GM12878 (cell line): ENCODE measurements at places on chromosomes 2 and 18.

- peaks cover 19% of the 10 kb centered on the region for H3K27me3 ChIP-seq
Measured at GRCh38 chr2:176160986-176161824, 4.1 kb downstream of the HOXD3 start.

DNA sequence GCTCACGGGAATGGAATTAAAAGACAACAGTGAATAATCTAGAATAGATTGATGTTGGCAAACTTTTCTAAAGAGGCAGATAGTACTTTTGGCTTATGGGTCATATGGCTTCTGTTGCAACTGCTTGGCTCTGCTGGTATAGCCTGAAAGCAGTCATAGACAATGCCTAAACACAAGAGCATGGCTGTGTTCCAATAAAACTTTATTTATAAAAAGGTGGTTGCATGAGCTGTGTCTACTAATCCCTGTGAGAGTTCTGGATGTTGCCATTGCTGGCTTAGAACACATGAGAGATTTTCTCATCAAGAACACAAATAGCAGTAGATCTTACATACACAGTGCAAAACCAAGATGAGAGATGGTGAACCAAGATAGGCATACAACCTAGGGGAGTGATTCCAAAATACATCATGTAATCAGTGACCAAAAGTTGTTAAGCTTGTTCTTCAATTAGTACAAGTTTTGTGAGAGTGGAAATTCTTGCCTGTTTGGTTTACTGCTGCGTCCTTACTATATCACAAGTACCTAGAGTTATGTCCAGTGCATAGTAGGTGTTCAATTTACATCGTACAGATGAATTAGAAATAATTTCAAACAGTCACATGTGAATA is 380.0 kb downstream of the METTL4 start:
- no peak for DNase-seq
- H3K27ac ChIP-seq: no peak overlapping the region
- H3K4me1 ChIP-seq: no peaks in the 10 kb centered on the region
- no peak overlapping the region for H3K4me3 ChIP-seq
- H3K27me3 ChIP-seq: no peaks in the 10 kb centered on the region
- H3K36me3 ChIP-seq: no peaks in the 10 kb centered on the region

- no peak overlapping the region for H3K4me3 ChIP-seq
- no peaks in the 10 kb centered on the region; the same call in 1 of the 2 replicates for H3K4me1 ChIP-seq
- DNase-seq: no peak
- no peaks in the 10 kb centered on the region for H3K27me3 ChIP-seq
- no peak overlapping the region for H3K27ac ChIP-seq
Measured at GRCh38 chr2:26394694-26395093, 7.0 kb upstream of the DRC1 start.

GRCh38 chr2:69166465-69166811 is 153.5 kb downstream of the ANTXR1 start:
- DNase-seq: no peak
- peaks cover 17% of the 10 kb centered on the region for H3K4me1 ChIP-seq
- H3K36me3 ChIP-seq: no peaks in the 10 kb centered on the region
- H3K27me3 ChIP-seq: peaks cover 11% of the 10 kb centered on the region
- H3K27ac ChIP-seq: no peak overlapping the region
- H3K4me3 ChIP-seq: no peak overlapping the region

DNA sequence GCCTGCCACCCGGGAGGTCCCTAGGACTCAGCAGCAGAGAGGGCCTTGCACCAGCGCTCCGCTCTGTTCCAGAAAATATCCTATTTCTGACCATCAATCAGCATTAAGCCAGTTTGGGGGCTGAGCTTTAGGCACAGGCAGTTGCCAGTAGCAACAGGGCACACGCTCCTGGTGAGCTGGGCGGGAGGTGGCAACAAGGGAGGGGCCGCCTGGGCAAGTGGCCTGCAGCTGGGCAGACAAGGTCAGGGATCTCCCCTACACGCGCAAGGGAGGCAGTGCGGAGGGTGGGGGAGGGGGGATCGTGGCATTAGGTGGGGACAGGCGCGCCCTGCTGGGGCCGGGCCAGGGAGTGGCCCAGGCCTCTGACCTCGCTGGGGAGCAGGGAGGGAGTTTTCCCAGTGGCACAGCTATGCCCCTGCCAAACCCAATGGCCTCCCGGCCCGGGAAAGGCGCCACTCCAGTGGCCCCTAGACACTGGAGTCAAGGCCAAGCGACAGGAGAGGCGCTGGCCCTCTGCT is 302.8 kb downstream of the NCKAP5 start:
- H3K27ac ChIP-seq: no peak overlapping the region
- no peaks in the 10 kb centered on the region for H3K27me3 ChIP-seq
- no peak overlapping the region for H3K4me3 ChIP-seq
- no peaks in the 10 kb centered on the region for H3K36me3 ChIP-seq

DNA sequence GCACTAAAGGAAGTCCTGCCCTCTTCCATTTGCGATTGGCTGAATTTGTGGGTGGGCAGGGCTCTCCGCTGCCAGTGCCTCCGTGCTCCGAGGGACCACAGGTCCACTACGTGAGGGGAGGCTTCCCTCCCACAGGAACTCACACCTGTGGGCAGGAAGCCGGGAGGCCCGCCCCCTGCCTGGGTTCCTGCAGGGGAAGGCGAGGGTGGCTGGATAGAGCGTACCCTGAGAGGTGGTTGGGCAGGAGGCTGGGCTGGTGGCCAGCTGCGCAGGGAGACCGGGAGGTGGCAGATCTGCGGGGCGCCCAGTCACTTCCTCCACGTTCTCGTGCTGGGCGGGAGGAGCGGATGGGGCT is 47.0 kb upstream of the PTH2R start:
- no peaks in the 10 kb centered on the region; the same call in none of the 2 replicates for H3K36me3 ChIP-seq
- no peaks in the 10 kb centered on the region for H3K27me3 ChIP-seq
- no peak for DNase-seq

DNA sequence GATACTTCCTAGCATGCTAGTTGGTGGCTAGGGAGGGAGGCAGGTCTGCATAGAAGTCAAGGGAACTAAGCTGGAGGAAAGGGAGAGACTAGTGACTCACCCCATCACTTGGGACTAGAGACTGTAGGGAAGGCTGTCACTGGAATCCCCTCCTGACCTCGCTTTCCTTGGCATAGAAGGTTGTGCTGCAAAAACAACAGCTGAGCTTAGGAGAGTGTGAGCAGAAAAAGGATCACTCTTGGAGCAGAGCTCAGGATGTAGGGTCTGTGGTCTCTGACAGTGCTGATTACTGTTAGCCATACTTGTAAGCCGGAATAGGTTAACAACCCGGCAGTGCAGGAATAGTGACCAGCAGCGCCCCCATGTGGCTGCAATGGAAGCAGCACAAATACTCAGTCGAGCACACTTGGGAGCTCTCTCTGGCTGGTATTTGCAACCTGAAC is 66.9 kb upstream of the SMAD2 start:
- H3K36me3 ChIP-seq: no peaks in the 10 kb centered on the region
- H3K4me3 ChIP-seq: no peak overlapping the region
- H3K27ac ChIP-seq: no peak overlapping the region
- H3K27me3 ChIP-seq: no peaks in the 10 kb centered on the region
- H3K4me1 ChIP-seq: no peaks in the 10 kb centered on the region
- DNase-seq: no peak

GRCh38 chr2:74515981-74516633 is 1.9 kb downstream of the TLX2 start:
- H3K4me3 ChIP-seq: peak overlapping the region; percentile 31; the same call in 1 of the 2 replicates
- no peak overlapping the region for H3K27ac ChIP-seq
- H3K4me1 ChIP-seq: peaks cover 13% of the 10 kb centered on the region; the same call in 1 of the 2 replicates
- DNase-seq: no peak

GRCh38 chr18:54767098-54767497 is 61.2 kb upstream of the RAB27B start:
- no peak overlapping the region for H3K4me3 ChIP-seq
- no peaks in the 10 kb centered on the region for H3K4me1 ChIP-seq
- no peak for DNase-seq
- H3K27me3 ChIP-seq: no peaks in the 10 kb centered on the region; the same call in none of the 2 replicates

DNA sequence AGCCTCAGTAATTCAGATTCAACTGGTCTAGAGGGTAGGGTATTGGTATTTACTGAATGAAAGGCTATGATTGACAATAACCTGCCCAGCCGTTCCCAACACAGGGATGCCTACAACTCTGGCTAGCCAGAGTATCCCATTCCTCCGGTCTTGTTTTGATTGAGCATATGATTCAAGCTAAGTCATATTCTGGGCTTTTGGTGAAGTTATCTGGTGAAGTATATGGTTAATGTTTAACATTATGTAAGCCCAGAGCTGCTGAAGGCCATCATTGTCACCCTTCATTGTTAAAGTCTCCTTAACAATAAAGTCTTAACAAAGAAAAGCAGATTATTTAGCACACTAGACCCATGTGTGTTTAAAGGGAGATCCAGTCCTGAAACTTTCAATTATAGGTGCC is 152.6 kb downstream of the EXOC6B start:
- DNase-seq: no peak
- no peaks in the 10 kb centered on the region for H3K36me3 ChIP-seq
- no peak overlapping the region for H3K27ac ChIP-seq
- no peaks in the 10 kb centered on the region for H3K4me1 ChIP-seq
- no peak overlapping the region for H3K4me3 ChIP-seq

DNA sequence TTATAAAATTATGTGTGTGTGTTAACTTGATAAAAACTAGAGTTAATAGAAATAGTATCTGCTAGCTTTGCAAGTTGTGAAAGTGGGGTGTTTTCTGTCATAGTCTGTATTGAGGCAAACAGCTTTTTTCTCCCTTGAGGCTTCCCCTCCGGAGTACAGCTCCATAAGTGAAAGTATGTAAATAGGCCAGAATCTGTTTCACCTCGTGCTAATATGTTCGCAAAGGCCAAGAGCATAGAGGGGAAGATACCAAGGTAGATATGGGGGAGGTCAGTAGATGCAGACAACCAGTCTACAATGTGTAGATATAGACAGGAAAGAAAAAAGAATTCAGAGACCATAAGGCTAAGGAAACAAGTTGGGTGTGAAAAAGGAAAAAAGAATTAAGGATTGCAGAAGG is 72.9 kb downstream of the PTRHD1 start:
- H3K4me1 ChIP-seq: peaks cover 16% of the 10 kb centered on the region; the same call in 1 of the 2 replicates
- H3K27ac ChIP-seq: peak overlapping the region; percentile 36; the same call in 1 of the 2 replicates
- no peak overlapping the region for H3K4me3 ChIP-seq

DNA sequence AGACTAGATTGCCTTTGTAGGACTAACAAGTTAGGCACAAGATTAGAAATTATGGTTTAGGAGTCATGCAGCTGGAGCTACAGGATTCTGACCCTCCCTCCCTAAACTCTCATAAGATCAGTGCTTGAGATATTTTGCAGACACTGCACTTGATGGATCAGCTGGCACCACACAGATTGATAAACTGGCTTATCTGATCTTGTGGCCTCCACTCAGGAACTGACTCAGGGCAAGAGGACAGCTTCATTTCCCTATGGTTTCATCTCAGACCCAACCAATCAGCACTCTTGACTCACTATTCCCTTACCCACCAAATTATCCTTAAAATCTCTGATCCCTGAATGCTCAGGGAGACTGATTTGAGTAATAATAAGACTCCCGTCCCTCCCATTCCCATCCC is 152.3 kb downstream of the DIS3L2 start:
- H3K36me3 ChIP-seq: no peaks in the 10 kb centered on the region; the same call in 1 of the 2 replicates
- H3K4me1 ChIP-seq: no peaks in the 10 kb centered on the region
- DNase-seq: no peak
- H3K27me3 ChIP-seq: no peaks in the 10 kb centered on the region
- H3K4me3 ChIP-seq: no peak overlapping the region

- no peak overlapping the region for H3K4me3 ChIP-seq
- no peaks in the 10 kb centered on the region; the same call in 1 of the 2 replicates for H3K27me3 ChIP-seq
- H3K4me1 ChIP-seq: no peaks in the 10 kb centered on the region
- H3K36me3 ChIP-seq: no peaks in the 10 kb centered on the region
- no peak overlapping the region for H3K27ac ChIP-seq
- DNase-seq: no peak
Measured at GRCh38 chr2:239688840-239689239, 288.0 kb upstream of the HDAC4 start.

DNA sequence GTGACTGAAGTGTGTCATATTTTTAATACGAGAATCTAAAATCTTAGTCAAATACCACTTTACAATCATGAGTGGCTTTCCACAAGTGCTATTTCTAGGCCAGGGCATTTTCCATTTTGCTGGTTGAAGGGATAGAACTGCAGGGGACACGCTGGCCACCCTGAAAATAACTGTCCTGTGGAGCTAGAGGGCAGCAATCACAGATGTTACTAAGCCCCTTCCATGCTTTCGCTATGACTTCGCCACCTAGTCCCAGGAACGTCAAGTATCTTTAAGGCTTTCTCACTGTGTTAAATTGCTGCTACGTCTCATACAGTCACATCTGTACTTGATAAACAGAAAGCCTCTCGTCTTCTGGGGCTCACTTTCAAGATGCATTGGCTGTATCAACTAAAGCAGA is 171.8 kb downstream of the CDH2 start:
- H3K4me3 ChIP-seq: no peak overlapping the region
- H3K36me3 ChIP-seq: no peaks in the 10 kb centered on the region
- H3K27ac ChIP-seq: no peak overlapping the region
- no peaks in the 10 kb centered on the region for H3K27me3 ChIP-seq
- H3K4me1 ChIP-seq: no peaks in the 10 kb centered on the region

- DNase-seq: no peak
- no peak overlapping the region for H3K4me3 ChIP-seq
- H3K36me3 ChIP-seq: no peaks in the 10 kb centered on the region
- no peaks in the 10 kb centered on the region for H3K4me1 ChIP-seq
- H3K27me3 ChIP-seq: no peaks in the 10 kb centered on the region
Measured at GRCh38 chr2:124540805-124541204, 515.7 kb downstream of the CNTNAP5 start.

DNA sequence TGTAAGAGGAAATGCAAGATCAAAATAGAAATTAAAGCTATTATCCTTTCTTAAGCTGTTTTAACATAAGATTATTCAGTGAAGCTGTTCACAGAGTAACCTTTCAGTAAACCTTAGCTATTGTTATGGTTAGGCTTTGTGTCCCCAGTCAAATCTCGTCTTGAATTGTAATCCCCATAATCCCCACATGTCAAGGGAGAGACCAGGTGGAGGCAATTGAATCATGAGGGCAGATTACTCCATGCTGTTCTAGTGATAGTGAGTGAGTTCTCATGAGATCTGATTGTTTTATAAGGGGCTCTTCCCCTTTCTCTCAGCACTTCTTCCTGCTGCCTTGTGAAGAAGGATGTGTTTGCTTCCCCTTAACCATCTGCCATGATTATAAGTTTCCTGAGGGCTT is 424.4 kb downstream of the DSEL start:
- no peak overlapping the region for H3K27ac ChIP-seq
- no peak for DNase-seq
- H3K36me3 ChIP-seq: no peaks in the 10 kb centered on the region

- H3K4me1 ChIP-seq: no peaks in the 10 kb centered on the region
- no peak overlapping the region for H3K4me3 ChIP-seq
- no peaks in the 10 kb centered on the region for H3K27me3 ChIP-seq
Measured at GRCh38 chr2:2234398-2235195, 96.5 kb downstream of the MYT1L start.

DNA sequence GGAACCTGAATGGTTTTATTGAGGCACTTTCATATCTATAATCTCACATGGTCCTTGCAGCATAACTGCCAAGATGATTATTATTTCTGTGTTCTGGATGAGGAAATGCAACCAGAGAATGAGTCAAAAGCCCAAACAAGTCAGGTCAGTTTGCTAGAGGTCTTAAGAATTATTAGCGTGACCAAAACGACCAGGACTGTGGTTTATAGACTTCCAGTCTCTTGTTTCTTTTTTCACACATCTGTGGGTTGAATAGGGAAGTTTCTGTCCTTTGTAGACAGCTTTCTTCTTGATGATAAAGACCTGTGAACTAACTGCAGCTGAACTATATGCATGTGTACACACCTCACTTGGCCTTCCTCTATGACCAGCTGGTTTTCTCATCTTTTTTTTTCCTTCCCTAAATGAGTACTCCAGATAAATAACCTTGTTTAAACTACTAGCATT is 13.9 kb downstream of the ADAM23 start:
- H3K27me3 ChIP-seq: no peaks in the 10 kb centered on the region
- no peak overlapping the region for H3K4me3 ChIP-seq
- H3K4me1 ChIP-seq: peaks cover 23% of the 10 kb centered on the region
- no peak overlapping the region for H3K27ac ChIP-seq
- no peaks in the 10 kb centered on the region for H3K36me3 ChIP-seq
